ENCODE measurements at places on chromosomes 3 and 15.

DNA sequence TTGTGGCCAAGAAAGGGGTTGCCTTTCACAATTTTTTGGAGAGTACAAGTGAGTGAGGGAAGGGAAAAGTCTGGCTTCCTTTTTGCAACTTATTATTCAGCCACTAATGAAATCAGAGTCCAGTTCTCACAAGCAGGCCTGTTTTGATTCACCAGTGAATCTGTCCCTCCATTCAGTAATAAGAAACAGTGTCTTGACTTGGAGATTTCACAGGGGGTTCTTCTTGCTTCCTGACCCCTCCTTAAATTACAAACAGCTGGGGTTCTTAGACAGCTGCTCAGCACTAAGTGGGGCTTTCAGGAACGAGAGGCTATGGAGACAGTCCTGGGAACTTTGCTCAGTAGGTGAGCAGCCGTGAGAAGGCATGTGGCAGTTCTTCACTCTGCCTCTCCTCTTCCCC is 24.5 kb downstream of the SEMA3G start:
- no peak for DNase-seq

DNA sequence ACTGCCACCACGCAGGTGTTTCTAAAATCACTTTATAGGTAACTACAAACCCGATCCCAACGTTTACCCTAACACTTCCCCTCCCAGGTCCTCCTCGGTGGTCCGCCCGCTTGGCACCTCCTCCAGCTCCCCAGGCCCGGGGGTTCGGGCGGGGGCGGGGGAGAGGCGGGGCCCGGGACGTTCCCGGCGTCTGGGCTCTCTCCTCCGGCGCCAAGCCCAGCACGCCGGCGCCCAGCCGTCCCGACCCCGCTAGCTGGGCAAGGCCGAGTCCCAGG is 562 bp downstream of the CGGBP1 start:
- DNase-seq: no peak

DNA sequence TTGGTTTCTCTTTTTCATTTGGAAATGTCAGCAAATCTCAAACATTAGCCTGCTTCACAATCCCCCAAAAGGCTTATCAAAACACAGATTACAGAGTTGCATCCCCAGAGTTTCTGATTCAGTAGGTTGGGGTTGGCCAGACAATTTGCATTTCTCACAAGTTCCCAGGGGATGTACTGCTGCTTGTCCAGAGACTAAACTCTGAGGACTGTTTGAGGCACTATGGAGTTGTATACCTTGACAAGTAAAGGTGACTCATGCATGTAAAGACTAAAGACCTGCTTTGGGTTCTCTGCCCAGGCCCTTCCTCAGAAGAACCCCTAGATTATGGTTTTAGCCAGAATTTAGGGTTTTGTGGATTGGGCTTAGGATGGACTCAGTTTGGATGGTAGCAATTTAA is 151.1 kb upstream of the ARHGEF26 start:
- no peak for DNase-seq

DNA sequence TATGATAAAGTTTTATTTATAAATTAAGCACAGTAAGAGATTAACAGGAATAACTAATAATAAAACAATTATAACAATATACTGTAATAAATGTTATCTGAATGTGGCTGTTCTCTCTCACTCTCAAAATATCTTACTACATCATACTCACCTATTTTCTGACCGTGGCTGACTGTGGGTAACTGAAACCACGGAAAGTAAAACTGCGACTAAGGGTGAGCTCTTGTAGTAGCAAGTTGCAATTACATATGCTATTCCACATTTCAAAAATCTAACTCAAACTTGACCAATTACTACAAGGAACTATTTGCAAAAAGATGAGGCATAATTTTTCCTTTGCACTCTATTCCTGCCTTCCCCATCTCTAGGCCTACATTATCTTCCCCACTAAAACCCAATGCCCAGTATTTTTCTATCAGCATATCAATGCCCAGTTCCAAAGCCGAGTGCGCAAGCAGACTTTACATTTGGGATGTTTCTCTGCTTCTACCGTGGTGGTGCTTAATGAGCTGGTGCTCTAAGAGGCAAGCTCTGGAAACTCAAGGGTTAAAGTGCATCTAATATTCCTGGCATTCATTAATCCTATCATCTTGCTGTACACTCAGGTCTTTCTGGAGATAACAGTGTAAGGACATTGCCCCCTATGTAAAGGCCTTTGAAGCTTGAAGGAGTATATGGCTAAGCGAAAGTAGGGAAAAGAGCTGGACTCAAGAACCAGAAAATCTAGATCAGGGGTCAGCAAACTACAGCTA is 6.7 kb downstream of the PCYT1A start:
- DNase-seq: no peak

DNA sequence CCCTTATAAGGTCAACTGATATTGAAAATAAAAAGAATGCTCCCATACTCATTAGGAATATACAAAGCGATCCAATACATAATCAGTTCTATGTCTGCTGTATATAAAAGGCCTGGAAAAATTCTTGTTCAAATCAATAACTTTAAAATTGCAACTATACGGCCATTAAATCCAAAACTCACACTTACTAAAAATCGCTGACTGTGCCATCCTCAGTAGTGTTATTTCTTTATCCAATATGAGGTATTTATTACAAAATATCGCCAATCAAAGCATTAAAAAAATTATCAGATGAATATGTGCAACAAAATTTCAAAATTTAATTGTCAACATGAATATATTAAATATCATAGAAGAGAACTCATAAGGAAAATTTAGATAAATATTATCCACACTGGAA is 146.5 kb downstream of the PLD1 start:
- DNase-seq: no peak

DNA sequence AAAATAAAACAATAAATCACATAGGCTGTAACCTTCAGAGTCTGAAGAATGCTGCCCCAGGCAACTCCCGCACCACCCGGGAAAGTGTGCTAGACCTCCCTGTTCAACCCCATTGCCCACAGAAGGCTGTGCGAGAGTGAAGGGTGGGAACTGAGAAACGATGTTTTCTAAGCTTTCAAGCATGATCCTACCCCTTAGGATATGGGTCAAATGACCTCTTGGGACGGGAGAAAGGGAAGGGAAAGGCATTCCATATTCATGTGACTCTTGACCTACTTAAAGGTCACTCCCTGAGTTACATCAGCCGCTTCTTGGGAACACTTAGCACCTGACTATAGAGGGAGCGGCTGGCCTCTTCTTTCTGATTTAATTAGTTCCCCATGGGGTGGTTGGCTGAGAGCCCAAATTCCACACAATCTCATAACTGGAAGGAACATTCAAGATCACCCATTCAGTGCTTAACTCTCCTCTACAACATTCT is 114.7 kb upstream of the SLC24A5 start:
- no peak for DNase-seq

DNA sequence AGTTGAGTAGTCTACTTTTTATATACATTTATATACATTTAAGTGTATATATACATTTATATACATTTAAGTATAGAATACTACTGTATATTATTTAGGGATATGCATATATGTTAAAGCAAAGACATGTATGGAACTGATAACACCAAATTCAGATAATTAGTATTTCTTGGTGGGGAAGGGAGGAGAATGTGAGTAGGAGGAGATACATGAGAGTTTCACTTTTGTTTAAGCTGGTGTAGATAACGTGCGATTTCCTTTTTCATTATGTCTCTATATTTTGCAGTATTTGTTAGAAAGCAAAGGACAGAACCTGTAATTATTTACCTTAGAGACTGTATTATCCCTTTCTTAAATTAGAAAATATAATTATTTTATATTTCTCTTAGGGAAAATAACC is 16.6 kb upstream of the NIT2 start:
- no peak for DNase-seq

DNA sequence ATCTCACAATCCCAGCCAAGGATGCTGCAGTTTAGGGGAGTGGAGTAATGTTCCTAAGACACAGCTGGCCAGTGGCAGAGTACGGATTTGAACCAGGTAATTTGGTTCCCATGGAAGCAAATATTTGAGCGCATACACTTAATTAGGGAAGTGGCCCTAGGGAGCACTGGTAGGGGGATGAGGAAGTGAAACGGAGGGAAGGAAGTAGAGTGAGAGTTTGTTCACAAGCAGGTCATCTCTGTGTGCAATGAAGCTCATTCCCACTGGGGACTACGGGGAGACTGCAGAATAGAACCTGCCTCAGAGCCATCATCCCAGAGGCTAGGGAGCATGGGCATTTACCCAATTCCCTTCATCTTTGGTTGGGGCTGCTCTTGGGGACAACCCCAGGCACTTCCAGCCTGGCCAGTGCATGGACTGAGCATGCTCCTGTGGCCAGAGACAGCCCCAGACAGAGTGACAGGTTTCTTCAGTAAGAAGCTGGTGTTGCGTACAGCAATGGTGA is 317.2 kb upstream of the PROK2 start:
- no peak for DNase-seq

DNA sequence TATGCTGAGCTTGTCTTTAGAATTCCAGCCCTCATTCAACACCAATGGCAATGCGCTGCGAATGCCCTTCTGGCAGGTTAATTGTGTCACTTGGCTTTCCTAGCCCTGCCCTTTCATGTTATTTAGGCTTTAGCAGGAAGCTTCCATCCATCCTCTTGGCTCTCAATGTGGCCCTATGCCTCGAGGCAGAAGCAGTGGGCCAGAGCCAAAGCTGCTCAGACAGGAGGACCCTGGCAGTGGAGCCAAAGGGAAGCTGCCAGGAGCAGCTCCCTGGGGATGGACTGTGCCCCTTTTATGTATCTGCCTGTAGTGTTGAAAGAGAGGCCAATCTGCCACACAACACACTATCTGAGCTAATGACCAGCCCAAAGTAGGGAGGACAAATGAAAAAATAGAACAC is 376.4 kb downstream of the CTNNB1 start:
- DNase-seq: no peak

- no peak for DNase-seq
Measured at GRCh38 chr3:169475576-169475975, 187.9 kb downstream of the MECOM start.

- DNase-seq: no peak
Measured at GRCh38 chr3:24410860-24411259, 83.8 kb downstream of the THRB start.

DNA sequence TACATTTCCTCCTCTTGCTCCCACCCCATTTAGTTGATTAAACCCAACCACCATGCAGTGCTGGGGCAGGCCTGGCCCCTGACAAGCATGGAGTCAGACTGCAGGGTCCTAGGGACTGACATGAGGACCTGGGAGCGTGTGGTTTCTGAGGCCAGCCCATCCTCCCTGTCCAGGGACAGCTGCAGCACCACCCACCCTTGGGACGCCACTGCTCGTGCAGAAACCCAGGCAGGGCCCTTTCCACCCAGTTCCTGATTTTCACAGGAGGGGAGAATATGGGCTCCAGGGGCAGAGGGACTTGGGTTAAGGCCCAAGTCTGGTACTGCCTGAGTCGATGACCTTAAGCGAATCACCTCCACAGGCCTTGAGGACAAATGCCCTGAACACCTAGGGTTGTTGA is 23.7 kb downstream of the PLXND1 start:
- no peak for DNase-seq

- no peak for DNase-seq
Measured at GRCh38 chr15:40420071-40420713, 14.6 kb downstream of the IVD start.

DNA sequence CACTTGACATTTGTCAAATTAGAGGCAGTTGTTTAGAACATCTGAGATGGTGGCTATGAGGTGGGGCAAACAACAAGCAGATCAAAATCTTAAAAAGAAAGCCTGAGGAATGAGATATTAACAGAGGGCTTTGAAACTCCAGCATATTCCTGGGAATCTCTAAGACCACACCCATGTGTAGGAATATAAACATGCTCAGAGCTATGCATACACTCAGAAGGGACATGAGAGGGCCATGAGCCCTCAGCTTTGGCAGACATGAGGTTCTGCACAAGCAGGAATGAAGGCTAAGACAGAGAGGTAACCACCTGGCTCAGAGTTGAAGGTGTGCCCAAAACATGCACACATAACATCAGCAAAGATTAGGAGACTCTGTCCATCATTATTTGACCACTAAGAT is 37.9 kb downstream of the ATP10A start:
- no peak for DNase-seq

DNA sequence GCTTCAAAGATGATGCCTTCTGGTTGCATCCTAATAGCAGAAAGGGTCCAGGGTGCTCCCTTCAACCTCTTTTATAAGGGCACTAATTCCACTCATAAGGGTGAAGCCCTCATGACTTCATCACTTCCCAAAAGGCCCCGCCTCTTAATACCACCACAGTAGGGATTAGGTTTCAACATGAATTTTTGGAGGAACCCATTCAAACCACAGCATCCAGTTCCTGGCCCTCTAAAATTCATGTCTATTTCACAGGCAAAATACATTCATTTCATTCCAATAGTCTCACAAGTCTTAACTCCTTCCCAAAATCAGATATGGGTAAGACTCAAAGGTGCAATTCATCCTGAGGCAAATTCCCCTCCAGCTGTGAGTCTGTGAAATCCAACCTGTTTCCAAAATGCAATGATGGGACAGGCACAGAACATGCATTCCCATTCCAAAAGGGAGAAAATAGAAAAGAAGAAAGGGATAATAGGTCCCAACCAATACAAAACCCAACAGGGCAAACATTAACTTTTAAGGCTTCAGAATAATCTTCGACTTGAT is 124.0 kb downstream of the ATP1B3 start:
- no peak for DNase-seq

GRCh38 chr3:12663401-12663935 is 449 bp downstream of the RAF1 start:
- DNase-seq: peak; percentile 82

- no peak for DNase-seq
Measured at GRCh38 chr3:108175352-108175751, 46.9 kb downstream of the IFT57 start.

- DNase-seq: no peak
Measured at GRCh38 chr3:106239195-106239697, 370.4 kb upstream of the CBLB start.

DNA sequence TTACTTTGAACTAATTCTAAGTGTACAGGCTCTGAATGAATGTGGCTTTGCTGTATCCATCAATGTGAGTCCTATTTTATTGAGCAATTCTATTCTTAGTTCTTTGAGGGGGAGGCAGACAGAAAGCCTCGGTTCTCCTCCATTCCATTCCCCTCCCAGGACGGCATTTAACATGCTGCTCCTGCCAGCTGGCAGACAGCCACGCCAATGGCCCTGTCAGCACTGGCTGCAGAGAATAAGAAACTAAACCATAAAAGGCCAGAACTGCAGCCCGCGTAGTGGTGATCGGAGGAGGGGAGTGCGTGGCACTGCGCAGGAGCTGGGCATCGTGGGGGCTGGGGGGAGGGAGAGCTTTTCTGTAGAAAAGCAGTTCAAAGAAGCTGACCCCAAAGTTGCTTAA is 76.0 kb upstream of the HACD2 start:
- DNase-seq: peak; percentile 75

GRCh38 chr15:80105193-80105592 is 45.7 kb downstream of the ZFAND6 start:
- no peak for DNase-seq
